Ureter (tissue), 1 donor: ENCODE measurements at places on chromosomes 12 and 14. TPM values are rescaled to one million over a fixed set of nuclear protein-coding genes. Genes with fewer than 3 reads are reported as not detected.

OTX2 gene
- not detected for total RNA-seq

HOXC9 gene
- 1.7 TPM for total RNA-seq

CCDC38 gene
- total RNA-seq = not detected

UNG gene
- 25.1 TPM for total RNA-seq

RILPL2 gene
- total RNA-seq = 7.8 TPM

PTGES3 gene
- 212 TPM for total RNA-seq

BLOC1S1 gene
- total RNA-seq = 105 TPM
